ENCODE measurements at places on chromosomes 1 and 21. TPM values are rescaled to one million over a fixed set of nuclear protein-coding genes. Genes with fewer than 3 reads are reported as not detected.

- H3K36me3 ChIP-seq: no peaks in the 10 kb centered on the region
- H3K4me1 ChIP-seq: no peaks in the 10 kb centered on the region
- DNase-seq: peak; percentile 4
- no peak overlapping the region for H3K4me3 ChIP-seq
- no peaks in the 10 kb centered on the region for H3K27me3 ChIP-seq
Observed at GRCh38 chr1:110155878-110156522, 5.7 kb downstream of the SLC6A17 start.

- no peaks in the 10 kb centered on the region for H3K36me3 ChIP-seq
- DNase-seq: no peak
- no peak within 1 kb of the TSS for H3K27ac ChIP-seq
- H3K4me1 ChIP-seq: peaks cover 20% of the 10 kb centered on the region
- H3K4me3 ChIP-seq: no peak within 1 kb of the TSS
Observed at GRCh38 chr1:203175237-203175826, at the start of gene MYBPH. Gene MYBPH (minus strand): TSS chr1:203175826. CDS start chr1:203175755, 71 bp downstream.

DNA sequence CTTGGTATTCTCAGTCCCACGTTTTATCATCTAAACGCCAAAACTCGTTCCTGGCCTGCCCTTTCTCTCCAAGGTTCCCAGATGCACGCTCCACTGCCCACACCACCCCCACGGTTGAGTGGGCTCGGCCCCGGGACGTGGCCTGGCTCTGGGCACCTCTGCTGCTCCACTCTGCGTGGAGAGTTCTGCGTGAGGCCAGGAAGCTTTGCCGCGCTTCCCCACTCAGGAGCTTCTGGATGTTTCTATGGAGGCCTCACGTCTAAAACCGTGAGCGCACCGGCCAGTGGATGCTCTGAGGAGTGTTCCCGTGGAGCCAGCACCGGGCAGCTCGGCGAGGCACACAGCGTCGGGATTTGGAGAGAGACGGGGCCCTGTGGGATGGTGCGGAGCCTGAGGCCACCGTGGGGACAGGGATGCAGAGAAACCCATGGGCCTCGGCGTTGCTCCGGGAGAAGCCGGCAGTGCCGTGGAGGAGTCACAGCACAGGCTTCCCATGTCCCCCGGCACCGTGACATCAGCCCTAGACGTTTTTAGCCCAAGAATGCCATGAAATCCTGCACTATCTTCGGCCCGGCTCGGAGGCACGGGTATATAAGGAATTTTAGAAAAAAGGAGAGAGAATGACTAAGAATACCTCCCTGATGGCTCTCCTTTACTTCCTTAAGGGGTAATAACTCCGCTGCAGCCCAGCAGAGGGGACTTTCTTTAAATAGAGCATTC, 125.9 kb downstream of the PRDM16 start:
- no peaks in the 10 kb centered on the region for H3K27me3 ChIP-seq
- DNase-seq: no peak
- H3K4me1 ChIP-seq: peaks cover 42% of the 10 kb centered on the region
- no peak overlapping the region for H3K4me3 ChIP-seq
- H3K36me3 ChIP-seq: no peaks in the 10 kb centered on the region
- no peak overlapping the region for H3K27ac ChIP-seq

PPFIA4 gene
- not detected for total RNA-seq

S100A7 gene
- total RNA-seq: not detected

TMPRSS15 gene
- total RNA-seq: not detected

DNA sequence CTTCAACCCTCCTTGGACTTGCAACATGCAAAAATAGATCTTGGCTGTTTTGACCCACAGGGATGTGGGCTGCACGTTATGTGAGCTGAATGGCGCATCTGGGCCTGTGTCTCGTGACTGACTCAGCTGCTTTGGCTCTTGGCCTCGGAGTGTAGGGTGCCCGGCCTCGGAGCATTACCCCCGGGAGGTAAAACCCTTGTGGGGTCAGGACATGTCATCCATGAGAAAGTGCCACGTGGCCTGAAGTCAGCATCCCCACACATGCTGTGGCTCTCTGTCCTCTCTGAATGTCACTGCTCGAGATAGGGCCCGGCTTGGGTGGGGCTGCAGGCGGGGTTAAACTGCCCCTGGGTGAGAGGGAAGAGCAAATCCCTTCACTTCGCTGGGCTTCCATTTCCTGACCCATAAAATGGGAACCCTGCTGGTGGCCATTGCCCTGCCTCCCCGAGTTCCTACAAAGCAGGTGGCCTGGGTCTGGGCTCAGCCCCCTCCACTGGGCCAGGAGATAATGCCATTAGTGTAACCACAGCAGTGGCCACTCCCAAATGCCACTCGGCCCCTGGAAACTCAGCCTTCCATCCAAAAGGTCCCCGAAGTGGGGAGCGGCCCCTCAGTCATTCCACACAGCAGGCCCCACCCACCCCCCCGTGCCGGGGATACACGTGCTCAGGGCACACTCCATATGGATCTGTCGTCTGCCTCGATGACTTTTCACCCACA, 22.8 kb upstream of the TSPEAR start:
- peaks cover 70% of the 10 kb centered on the region for H3K4me1 ChIP-seq
- peaks cover 4% of the 10 kb centered on the region for H3K27me3 ChIP-seq
- no peak overlapping the region for H3K4me3 ChIP-seq
- DNase-seq: no peak
- H3K36me3 ChIP-seq: no peaks in the 10 kb centered on the region
- no peak overlapping the region for H3K27ac ChIP-seq

DNA sequence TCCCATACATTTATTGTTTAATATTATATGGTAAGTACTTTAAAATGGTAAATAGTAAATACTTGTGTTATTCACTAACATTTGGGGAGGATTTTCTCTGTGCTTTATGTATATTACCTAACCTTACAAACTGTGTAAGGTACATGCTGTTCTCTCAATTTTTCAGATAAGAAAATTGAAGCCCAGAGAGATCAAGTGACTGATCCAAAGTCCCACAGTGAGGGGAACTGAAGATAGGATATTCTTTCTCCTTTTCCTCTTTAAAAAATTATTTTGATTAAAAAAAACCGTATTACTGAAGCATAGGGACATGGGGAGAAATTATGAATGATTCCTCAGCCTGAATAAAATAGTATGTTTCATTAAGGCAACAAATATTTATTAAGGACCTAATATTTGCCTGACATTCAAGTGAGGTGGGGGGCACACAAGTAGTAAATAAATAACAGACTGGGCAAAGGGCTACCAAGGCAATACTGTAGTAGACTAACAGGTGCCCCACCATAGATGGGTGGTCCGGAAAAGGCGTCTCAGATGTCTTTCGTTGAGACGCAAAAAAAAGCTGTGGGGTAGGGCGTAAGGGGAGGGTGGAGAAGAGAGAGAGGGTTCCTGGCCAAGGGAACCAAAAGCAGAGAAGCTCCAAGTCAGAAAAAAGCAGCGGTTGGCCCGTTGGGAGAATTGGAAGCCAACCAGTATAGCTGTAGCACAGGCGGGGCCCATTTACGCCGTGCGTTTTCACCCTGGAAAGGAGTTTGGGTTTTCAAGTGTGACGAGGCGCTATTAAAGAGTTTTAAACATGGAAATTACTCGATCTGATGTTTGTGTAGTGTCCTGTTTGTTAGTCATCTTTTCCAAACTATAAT, 944 bp upstream of the AGO3 start:
- H3K4me1 ChIP-seq: peaks cover 30% of the 10 kb centered on the region
- peak overlapping the region; percentile 97 for H3K27ac ChIP-seq
- H3K4me3 ChIP-seq: peak overlapping the region; percentile 93
- DNase-seq: peak; percentile 15

- H3K4me1 ChIP-seq: no peaks in the 10 kb centered on the region
- H3K36me3 ChIP-seq: no peaks in the 10 kb centered on the region
- H3K27me3 ChIP-seq: no peaks in the 10 kb centered on the region
- H3K4me3 ChIP-seq: no peak overlapping the region
- no peak for DNase-seq
Observed at GRCh38 chr1:197342044-197342565, 74.1 kb downstream of the CRB1 start.

GRCh38 chr1:110258734-110259133, 48.6 kb downstream of the KCNC4 start:
- no peak overlapping the region for H3K4me3 ChIP-seq
- H3K27ac ChIP-seq: no peak overlapping the region
- H3K36me3 ChIP-seq: no peaks in the 10 kb centered on the region
- no peak for DNase-seq

DPM3 gene
- total RNA-seq: 14.8 TPM

TMEM52 gene
- 12.9 TPM for total RNA-seq

GRCh38 chr1:241600496-241600901, 39.7 kb downstream of the CHML start:
- no peaks in the 10 kb centered on the region for H3K36me3 ChIP-seq
- H3K27ac ChIP-seq: no peak overlapping the region
- no peaks in the 10 kb centered on the region for H3K27me3 ChIP-seq
- no peak overlapping the region for H3K4me3 ChIP-seq

ZNF678 gene
- 9.9 TPM for total RNA-seq

RHCE gene
- not detected for total RNA-seq

DNA sequence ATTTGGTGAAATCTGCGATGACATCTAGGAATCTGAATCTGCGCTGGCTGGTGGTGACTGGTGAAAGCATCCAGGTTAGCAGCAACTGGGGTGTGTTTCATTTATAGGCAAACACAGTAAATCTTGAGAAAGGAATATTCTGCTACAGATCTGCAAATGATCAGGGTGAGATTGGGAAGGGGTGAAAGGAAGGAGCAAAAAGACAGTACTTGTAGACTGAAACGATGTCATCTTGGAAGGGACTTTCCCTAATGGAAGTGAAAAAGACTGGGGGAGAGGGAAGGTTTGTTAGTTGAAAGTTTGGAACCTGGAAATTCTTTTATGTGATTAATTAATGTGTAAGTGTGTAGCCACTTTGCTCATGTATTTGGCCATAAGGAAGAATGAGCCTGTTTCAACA, 228.3 kb downstream of the FMN2 start:
- 0 out of 3 replicates have a peak, but pooled peaks cover 3% of the 10 kb centered on the region for H3K27me3 ChIP-seq
- H3K4me3 ChIP-seq: no peak overlapping the region
- no peak for DNase-seq
- H3K27ac ChIP-seq: no peak overlapping the region
- no peaks in the 10 kb centered on the region for H3K4me1 ChIP-seq
- no peaks in the 10 kb centered on the region for H3K36me3 ChIP-seq
